NCI-H1930 (cell line): ENCODE measurements at places on chromosomes 3 and 15.

- no peak for DNase-seq
Observed at GRCh38 chr3:112813723-112814171, 32.9 kb downstream of the CD200R1L start.

- no peak for DNase-seq
Observed at GRCh38 chr15:66735909-66736305, 33.9 kb downstream of the SMAD6 start.

- no peak for DNase-seq
Observed at GRCh38 chr3:176523114-176523513, 674.2 kb downstream of the TBL1XR1 start.

GRCh38 chr15:51580385-51580784, 42.2 kb downstream of the DMXL2 start:
- no peak for DNase-seq

DNA sequence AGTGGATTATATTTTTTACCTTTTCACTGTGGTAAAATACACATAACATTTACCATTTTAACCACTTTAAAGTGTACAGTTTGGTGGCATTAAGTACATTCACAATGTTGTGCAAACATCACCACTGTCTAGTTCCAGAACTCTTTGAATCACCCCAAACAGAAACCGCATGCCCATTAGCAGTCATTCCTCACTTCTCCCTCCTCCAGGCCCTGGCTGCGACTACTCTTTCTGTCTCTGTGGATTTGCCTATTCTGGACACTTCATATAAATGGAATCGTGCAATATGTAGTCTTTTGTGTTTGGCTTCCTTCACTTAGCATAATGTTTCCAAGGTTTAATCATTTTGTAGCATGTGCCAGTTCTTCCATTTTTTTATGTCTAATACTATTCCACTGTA, 409.8 kb downstream of the NTRK3 start:
- DNase-seq: no peak

DNA sequence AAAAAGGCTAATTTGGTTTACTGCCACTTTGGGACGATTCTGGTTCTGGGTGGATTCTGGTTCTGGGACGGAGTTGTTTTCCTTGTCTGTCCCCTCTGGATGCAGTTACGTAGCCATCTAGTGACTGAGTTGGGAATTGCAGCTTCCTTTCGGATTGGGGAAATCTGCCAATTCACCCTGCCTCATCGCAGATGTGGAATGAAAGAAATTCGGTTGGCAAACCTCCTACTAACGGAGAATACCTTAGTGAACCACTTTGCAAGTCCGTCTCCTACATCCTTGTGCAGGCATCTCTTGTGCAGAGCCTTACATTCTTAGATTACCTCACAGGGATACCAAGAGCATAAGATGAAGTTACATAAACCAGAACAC, 31.5 kb upstream of the AP4E1 start:
- DNase-seq: peak; percentile 30

DNA sequence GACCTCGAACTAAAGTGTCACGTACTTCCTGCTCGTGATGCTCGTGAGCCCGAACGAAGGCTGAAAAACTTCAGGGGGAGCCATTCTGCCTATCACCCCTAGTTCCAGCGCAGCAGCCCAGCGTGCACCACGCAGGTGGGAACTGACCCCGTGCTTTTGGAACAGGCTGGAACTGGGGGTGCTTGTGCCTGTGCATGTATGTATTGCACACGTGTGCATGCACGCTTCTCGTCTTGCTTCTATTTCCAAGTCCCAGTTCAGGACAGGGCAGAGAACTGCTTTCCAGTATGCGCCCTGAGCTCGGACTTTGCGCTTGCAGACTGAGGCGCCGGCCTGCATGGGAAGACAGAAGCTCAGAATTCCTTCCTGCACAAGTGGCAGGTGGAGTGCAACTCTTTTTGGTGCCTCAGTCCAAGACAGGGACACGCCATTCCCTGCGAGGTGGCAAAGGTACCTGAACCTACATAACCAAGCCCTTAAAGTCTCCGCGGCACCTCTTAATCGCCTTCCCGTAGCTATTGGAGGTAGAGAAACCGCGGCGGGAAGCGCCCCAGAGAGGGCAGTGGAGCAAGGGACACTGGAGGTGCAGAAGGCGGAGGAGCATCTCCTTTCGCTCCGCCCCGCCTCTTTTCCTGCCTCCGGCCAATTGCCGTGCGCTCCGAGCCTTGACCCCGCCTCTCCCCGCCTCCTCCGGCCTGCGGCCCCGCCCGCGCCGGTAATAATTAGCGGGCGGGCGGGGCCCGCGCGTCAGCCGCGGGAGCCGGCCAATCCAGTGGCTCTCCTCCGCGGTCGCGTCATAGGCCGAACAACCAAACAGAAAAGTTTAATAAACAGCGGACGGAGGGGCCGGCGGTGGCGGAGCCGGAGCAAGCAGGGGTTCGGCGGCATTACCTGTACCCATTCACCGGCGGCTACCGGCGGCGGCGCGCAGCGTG, at the start of gene ZFAND6:
Gene ZFAND6, plus strand, starts transcription at position 826 of the 935 bp plus-strand sequence. CDS start 60,669 bp downstream, outside the sequence.
- DNase-seq: peak; percentile 75

- no peak for DNase-seq
Observed at GRCh38 chr3:198107840-198108734, 148.1 kb downstream of the LMLN start.

- no peak for DNase-seq
Observed at GRCh38 chr3:66442254-66443117, 58.3 kb downstream of the LRIG1 start.

DNA sequence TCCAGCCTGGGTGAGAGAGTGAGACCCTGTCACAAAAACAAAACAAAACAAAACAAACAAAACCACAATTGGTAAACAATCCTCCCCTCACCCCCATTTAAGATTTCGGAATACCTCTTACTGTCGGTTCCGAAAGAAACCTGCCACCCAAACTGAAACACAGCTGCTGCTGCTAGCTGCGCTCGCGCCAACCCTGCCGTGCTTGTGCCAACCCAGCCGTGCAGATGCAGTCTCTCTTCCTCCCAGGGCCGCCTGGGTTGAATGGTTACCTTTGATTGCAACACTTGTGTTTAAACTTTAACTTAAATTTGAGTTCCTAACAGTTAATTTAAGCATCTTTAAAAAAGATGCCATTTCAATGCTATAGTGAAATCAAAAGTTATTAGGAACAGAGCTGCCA, 28.5 kb upstream of the SPTBN5 start:
- no peak for DNase-seq

- DNase-seq: no peak
Observed at GRCh38 chr3:169266986-169267385, 396.5 kb downstream of the MECOM start.
